Thyroid gland (tissue), 4 donors: ENCODE measurements at places on chromosomes 3 and 15. TPM values are rescaled to one million over a fixed set of nuclear protein-coding genes. Genes with fewer than 3 reads are reported as not detected.

DNA sequence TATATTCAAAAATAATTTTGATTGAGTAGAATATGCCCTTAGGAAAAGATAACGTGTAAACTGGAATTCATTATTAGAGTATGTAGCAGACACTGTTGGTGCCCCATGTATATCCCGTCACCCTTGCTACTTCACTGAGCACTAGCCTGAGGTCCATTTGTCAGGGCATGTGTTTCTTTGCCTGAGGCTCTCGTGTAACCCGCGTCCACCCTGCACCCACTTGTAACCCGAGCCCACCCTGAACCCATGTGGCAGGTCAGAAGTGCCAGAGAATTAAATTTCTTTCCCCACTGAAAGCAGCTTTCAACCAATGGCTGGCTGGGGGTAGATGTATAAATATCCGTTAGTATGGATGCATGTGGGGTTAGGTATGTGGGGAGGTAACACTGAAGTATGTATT lies 474.2 kb upstream of the ZNF385D start:
- H3K27me3 ChIP-seq = no peaks in the 10 kb centered on the region
- H3K4me1 ChIP-seq = no peaks in the 10 kb centered on the region
- DNase-seq = no peak
- H3K4me3 ChIP-seq = no peak overlapping the region
- no peaks in the 10 kb centered on the region for H3K36me3 ChIP-seq

DNA sequence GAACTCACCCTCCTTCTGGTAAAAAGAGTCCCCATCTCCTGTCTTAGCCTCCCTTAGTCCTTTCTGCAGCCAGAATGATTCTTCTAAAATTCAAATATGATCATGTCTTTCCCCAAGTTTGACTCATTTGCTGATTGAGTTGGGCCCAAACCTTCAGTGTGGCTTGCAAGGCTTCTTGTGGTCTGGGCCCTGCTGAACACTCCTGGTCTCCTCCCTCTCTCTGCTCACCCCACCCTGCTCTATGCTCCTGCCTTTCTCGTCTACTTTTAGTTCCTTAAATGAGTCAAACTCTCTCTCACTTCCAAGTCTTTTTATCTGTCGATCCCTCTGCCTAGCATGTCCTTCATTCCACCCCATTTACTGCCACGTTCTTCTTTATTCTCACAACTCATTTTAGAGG lies 72.6 kb downstream of the CCR1 start:
- no peak overlapping the region for H3K27ac ChIP-seq
- no peaks in the 10 kb centered on the region for H3K36me3 ChIP-seq
- no peak for DNase-seq
- H3K27me3 ChIP-seq = no peaks in the 10 kb centered on the region
- H3K4me1 ChIP-seq = no peaks in the 10 kb centered on the region
- H3K4me3 ChIP-seq = no peak overlapping the region

The GOLGA8F gene
- total RNA-seq = not detected

DNA sequence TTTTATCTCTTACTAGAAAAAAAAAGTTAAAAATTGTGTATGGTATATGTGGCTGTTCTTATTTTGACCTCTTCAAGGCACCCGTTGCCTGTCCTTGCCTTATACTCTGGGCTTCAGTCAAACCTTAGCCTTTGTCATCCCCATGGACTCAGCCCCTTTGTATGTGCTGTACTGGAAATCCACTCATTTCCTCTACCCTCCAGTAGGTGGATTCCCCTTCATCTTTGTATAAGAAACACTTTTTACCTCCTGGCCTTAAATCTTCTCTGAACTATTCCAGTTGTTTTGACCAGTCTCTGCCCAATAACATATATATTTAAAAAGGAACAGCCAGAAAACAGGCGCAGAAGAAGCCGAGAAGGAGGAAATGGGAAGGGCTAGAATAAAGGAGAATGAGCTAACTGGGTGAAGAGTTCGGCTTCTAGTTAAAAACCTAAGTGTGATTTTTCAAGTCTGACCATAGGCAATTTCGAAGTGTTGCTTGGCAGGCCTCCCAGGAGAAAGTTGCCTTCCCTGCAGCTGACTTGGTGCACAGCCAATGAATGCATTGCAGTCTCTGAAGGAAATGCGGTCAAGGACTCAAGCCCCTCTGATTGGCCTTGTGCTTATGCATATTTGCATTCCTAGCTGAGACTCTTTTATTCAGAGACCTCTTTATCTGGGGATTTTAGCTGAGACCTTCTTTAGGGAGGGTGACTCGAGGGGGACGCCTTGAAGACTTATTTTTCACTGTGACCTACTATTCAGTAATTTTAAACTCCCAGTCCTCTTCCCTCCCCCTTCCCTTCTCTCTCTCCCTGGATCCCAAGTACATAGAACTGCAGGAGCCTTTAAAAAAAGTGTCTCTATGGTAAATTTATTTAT lies 277.4 kb downstream of the ROBO1 start:
- no peaks in the 10 kb centered on the region for H3K4me1 ChIP-seq
- DNase-seq = peak; percentile 90
- no peak overlapping the region for H3K27ac ChIP-seq
- H3K27me3 ChIP-seq = no peaks in the 10 kb centered on the region
- H3K4me3 ChIP-seq = no peak overlapping the region

- no peaks in the 10 kb centered on the region for H3K36me3 ChIP-seq
- no peaks in the 10 kb centered on the region for H3K4me1 ChIP-seq
- no peaks in the 10 kb centered on the region for H3K27me3 ChIP-seq
- no peak overlapping the region for H3K27ac ChIP-seq
Measured at GRCh38 chr3:185070491-185071286, 82.2 kb downstream of the C3orf70 start.

The DNAJC19 gene
- total RNA-seq = 46.5 TPM

GRCh38 chr3:3119393-3119851 lies 7.3 kb upstream of the TRNT1 start:
- no peaks in the 10 kb centered on the region for H3K36me3 ChIP-seq
- no peaks in the 10 kb centered on the region for H3K4me1 ChIP-seq
- no peak overlapping the region for H3K27ac ChIP-seq
- H3K4me3 ChIP-seq = no peak overlapping the region
- no peak for DNase-seq

The CPNE9 gene
- not detected for total RNA-seq

GRCh38 chr15:98690272-98690950 lies 42.1 kb downstream of the IGF1R start:
- H3K4me1 ChIP-seq = peaks cover 84% of the 10 kb centered on the region
- no peaks in the 10 kb centered on the region for H3K36me3 ChIP-seq
- H3K27ac ChIP-seq = no peak overlapping the region
- no peak for DNase-seq
- H3K27me3 ChIP-seq = no peaks in the 10 kb centered on the region

GRCh38 chr3:37114251-37115145 lies 59.9 kb downstream of the LRRFIP2 start:
- no peak overlapping the region for H3K4me3 ChIP-seq
- no peaks in the 10 kb centered on the region for H3K27me3 ChIP-seq
- no peak overlapping the region for H3K27ac ChIP-seq
- H3K36me3 ChIP-seq = no peaks in the 10 kb centered on the region
- no peak for DNase-seq

- H3K4me3 ChIP-seq = no peak overlapping the region
- H3K36me3 ChIP-seq = no peaks in the 10 kb centered on the region
- DNase-seq = no peak
- no peak overlapping the region for H3K27ac ChIP-seq
- no peaks in the 10 kb centered on the region for H3K4me1 ChIP-seq
Measured at GRCh38 chr15:61974759-61975158, 85.5 kb downstream of the VPS13C start.

- no peak overlapping the region for H3K27ac ChIP-seq
- no peaks in the 10 kb centered on the region for H3K36me3 ChIP-seq
- no peaks in the 10 kb centered on the region for H3K4me1 ChIP-seq
- no peak for DNase-seq
- no peaks in the 10 kb centered on the region for H3K27me3 ChIP-seq
Measured at GRCh38 chr3:62999791-63000190, 124.6 kb upstream of the CADPS start.

DNA sequence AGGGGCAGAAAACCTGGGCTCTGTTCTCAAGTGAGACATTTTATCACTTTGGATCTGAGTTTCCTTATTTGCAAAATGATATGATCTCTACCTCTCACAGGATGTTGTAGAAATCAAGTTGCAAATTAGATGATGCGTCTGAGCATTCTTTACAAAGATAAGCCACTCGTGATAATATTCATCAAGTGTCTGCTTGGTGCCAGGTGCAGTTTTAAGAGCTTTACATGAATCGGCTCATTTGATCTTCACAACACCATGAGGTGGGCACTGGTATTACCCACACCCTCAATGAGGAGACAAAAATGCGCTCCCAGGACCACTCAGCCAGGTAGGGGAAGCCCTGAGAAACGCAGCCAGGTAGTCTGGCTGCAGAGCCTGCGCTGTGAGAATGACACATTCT lies 59.1 kb upstream of the CA12 start:
- DNase-seq = no peak
- no peak overlapping the region for H3K27ac ChIP-seq
- no peaks in the 10 kb centered on the region for H3K27me3 ChIP-seq
- H3K4me1 ChIP-seq = peaks cover 19% of the 10 kb centered on the region
- no peak overlapping the region for H3K4me3 ChIP-seq

- H3K4me3 ChIP-seq = no peak overlapping the region
- no peak for DNase-seq
- no peak overlapping the region for H3K27ac ChIP-seq
- no peaks in the 10 kb centered on the region for H3K36me3 ChIP-seq
- H3K27me3 ChIP-seq = no peaks in the 10 kb centered on the region
- no peaks in the 10 kb centered on the region for H3K4me1 ChIP-seq
Measured at GRCh38 chr3:176935194-176935888, 261.9 kb downstream of the TBL1XR1 start.

The TEX55 gene
- not detected for total RNA-seq

The SEC22C gene
- 59.9 TPM for total RNA-seq

The UBA7 gene
- total RNA-seq = 87.5 TPM

- no peak overlapping the region for H3K27ac ChIP-seq
- no peaks in the 10 kb centered on the region for H3K27me3 ChIP-seq
- DNase-seq = no peak
- no peak overlapping the region for H3K4me3 ChIP-seq
- no peaks in the 10 kb centered on the region for H3K4me1 ChIP-seq
- no peaks in the 10 kb centered on the region for H3K36me3 ChIP-seq
Measured at GRCh38 chr3:166013073-166013679, 176.0 kb upstream of the BCHE start.

DNA sequence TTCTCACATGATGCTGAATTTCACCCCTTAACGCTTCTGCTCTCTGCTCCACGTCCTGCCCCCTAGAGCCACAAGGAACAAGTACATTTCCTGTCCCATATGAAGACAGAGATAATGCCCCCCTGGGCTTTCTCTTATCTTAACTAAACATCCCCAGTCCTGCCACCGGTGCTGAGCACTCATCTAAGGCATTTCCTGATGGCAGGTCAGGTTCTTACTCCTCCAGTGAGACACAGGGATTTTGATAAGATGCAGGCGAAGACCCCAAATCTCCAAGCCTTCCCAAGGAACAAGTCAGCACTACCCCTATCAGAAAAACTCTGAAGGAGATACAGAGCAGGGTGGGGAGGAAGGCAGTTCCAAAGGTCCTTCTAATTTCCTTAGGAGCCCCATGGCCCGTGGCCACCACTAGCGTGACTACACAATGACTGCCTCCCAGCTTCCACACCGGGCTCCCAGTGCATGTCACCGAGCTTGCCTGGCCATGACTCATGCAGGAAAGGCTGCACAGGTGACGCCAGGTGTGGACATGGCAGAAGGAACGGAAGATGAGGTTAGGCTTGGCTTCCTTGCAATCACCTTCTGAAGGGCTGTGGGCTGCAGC lies 152.9 kb downstream of the XXYLT1 start:
- H3K4me3 ChIP-seq = no peak overlapping the region
- no peaks in the 10 kb centered on the region for H3K4me1 ChIP-seq
- no peak overlapping the region for H3K27ac ChIP-seq
- H3K27me3 ChIP-seq = no peaks in the 10 kb centered on the region

DNA sequence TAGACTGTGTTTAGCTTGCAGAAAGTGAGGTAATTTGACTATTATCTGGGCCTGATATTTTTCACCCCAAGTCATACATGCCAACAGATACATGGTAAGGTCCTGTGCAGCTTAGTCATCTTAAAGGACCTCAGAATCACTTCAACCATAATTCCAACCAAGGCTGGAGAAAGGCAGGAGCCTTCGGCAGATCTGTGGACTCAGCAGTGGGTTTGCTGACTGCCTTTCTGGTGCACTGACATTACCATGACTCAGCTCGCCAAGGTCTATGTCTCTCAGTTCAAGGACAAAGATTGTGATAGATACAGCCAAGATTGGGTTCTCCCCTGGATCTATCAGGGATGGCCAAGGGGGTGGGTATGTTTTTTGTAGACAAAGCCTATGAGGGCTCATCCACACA lies 32.7 kb downstream of the LYZL4 start:
- no peak overlapping the region for H3K4me3 ChIP-seq
- H3K36me3 ChIP-seq = no peaks in the 10 kb centered on the region
- no peak overlapping the region for H3K27ac ChIP-seq
- H3K4me1 ChIP-seq = no peaks in the 10 kb centered on the region
- DNase-seq = no peak

DNA sequence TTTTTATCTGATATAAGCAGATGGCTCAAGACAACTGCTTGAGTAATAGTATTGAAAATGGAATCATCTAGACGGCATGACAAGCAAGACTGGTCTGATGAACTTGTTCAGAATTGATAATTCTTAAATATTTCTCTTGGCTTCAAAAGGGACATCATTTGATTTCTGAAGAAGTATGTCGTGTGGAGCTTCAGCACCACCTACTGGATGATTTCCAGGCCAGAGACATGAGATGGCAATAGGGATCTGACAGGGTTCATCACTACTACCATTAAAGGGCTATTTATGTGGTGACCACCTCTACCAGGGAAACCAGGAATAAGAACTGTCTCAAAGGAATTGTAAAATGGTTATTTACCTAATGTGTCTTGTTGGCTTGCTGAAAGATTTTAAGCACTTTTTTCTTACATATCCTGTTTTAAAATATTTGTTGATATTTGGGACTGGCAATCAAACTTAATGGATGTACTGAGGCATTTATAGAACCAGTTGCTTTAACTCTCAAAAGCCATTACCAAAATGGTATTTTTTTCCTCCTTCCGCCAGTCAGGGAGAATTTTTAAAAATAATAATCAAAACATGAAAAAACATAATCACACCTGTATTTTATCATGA lies 99.5 kb upstream of the FAM98B start:
- peak; percentile 55 for DNase-seq
- H3K36me3 ChIP-seq = peaks cover 18% of the 10 kb centered on the region

DNA sequence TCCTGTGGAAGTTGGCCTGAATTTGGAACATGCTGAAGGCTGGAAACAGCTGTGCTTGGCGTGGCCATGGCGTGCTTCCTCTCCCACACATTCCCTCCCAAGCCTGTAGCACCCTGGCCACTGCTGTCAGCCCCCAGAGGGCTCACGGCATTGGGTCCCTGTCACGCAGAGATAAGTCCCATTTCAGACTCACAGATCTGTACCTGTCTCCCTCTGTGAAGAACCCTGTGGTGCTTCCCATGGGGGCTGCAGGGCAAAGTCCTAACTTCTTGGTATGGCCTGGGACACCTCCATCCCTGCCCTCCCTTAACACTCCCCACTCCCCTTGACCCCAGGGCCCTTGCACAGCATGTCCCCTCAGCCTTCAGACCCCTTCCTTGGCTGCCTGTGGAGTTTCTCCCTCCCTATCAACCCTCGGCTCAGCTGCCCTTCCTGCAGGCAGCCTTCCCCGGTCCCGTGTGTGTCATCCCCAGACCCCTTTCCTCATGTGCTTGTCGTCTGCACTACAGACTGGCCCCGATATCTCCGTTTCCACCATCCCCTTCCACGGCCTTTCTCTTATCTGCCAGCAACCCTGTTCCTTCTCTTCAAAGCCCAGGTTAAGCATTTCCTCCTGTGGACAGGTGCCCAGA lies 28.6 kb downstream of the ABTB1 start:
- no peak overlapping the region for H3K27ac ChIP-seq
- no peak overlapping the region for H3K4me3 ChIP-seq
- H3K4me1 ChIP-seq = peaks cover 15% of the 10 kb centered on the region
- no peaks in the 10 kb centered on the region for H3K36me3 ChIP-seq

GRCh38 chr15:25709437-25710159 lies 153.5 kb downstream of the ATP10A start:
- no peaks in the 10 kb centered on the region for H3K4me1 ChIP-seq
- H3K27ac ChIP-seq = no peak overlapping the region
- H3K36me3 ChIP-seq = no peaks in the 10 kb centered on the region
- no peak overlapping the region for H3K4me3 ChIP-seq
